ENCODE measurements at places on chromosomes 3 and 15.

- no peak for DNase-seq
Measured at GRCh38 chr3:14758297-14758696, 60.5 kb upstream of the FGD5 start.

- DNase-seq = no peak
Measured at GRCh38 chr3:20022954-20023622, 11.0 kb upstream of the PP2D1 start.

- no peak for DNase-seq
Measured at GRCh38 chr15:101470548-101471239, 18.8 kb downstream of the PCSK6 start.

DNA sequence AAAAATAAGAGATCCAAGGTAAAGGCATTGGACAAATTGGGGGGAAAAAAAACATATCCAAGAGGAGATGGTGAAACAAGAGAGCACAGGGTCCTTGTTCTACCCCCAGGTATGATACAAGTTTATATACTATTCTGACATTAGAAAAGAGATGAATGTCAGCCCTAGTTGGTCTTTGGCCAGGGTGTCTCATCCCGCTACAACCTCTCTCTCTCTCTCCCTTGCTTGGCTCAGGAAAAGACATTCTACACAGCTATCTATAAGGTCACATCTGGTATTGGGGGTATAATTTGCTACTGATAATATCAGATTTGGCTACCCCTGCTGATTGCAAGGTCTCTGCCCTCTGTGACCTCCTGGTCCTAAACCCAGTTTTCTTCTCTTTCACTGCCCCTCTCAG is 117.2 kb downstream of the GOLIM4 start:
- DNase-seq = no peak

DNA sequence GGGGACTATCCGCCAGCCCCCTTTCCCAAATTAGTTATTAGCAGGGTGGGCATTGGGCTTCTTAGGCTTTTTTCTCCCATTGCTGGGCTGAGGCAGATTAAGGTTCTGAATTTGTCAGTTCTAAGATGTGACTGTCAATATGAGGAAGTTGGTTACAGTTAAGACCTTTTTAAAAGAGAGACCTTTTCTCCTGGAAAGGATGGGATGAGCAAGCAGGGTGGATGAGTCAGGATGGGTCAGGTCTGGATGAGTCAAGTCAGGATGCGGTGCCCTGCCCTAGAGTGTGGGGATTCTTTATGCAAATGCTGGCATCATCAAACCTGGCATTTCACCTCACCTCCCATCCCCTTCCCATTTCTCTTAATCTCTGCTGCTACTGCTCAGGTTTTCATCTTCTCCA is 1.9 kb downstream of the AEN start:
- DNase-seq = peak; percentile 23

DNA sequence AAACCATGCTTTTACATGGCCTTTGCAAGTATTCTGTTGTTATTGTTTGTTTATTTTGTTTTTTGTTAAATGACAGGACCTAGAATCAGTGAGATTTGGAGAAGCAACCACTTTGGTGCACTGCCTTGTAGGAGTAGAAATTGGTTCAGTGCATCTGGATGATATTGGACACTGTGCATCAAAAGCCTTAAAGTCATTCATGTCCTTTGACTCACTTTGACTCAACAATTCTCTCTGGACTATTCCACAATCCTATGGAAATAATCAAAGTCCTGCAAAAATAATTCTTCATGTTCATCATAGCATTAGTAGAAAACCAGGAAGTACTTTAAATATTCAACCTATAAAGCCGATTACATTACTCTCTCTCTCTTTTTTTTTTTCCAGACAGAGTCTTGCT is 224.8 kb downstream of the ABHD5 start:
- no peak for DNase-seq

DNA sequence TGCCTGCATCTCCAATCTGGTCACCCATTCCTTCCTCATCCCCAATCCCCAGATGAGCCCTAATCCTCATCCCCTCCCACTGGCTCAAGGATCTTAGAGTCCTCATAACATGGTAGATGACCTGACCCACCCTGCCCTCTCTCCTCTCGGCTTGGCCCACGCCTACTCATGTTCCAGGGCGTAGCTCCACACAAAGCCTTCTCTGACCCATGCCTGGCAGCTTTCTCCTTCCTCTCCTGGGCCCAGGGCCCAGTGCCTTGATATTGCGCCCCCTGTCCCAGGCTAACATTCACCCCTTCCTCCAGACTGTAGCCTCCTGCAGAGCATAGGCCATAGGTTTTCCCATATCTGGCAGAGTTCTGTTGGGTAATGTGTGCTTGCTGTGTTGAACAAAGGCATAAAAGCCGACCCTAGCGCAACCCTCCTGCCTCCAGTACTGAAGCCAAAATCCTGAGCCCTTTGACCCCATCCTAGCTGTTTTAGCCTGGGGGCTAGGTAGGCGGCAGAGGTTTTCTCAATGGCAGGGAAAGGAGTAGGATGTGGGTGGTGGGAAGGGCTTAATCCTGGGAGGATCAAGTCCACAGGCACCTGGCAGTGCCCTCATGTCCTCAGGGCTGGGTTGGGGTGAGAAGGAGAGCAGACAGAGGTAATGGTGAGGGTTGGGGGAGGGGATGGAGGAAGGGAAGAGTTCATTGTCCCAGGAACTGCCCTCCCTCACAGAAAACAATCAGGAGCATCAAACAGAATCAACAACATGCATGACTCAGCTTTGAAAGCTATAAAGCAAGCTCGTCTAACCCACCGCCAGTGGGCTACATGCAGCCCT is 35.5 kb downstream of the MESD start:
- no peak for DNase-seq

DNA sequence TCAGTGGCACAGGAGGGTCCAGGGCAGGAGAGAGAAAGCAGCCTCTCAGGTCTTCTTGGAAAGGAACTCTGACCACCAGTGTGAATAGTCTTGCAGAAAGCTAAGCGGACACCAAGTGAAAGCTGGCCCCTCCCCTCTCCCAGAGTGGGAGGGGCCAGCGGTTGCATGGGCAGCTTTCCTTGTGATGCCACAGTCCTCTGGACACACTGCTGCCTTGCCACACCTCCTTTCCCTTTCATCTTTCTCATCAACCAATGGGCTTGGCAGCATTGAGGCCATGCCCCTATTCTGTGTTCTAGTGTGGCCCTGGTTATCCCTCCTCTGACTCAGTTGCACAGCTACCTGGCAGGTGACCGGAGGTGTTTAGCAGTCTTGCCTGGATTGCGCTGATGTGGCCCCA is 49.7 kb upstream of the GOLGA6B start:
- no peak for DNase-seq

DNA sequence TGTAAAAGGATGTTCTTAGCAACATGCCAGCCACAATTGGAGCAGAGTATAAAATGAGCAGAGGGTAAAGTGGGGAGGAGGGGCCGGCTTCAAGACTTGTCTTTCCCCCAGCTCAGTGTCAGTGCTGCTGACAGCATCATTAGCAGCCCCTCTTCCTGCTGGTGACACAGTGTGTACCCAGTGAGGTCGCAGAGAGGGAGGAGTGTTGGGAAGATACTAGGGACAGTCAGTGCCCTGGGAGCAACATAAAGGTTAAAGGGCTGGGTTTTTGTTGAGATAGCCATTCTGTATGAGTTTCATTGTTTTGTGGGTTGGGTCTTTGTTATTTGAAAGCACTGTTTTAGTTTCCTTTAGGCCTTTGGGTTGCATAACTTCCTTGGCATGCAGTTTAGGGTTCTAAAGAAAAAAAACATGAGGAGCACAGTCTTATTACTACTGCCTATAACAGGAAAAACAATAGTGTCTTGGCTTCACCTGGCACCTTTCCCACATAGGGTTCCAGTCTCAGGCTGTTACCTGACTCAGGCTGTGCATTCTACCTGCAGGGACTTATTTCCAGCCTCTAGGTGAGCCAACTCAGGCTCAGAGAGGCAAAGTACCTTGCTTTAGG is 94.1 kb upstream of the SKOR1 start:
- no peak for DNase-seq

DNA sequence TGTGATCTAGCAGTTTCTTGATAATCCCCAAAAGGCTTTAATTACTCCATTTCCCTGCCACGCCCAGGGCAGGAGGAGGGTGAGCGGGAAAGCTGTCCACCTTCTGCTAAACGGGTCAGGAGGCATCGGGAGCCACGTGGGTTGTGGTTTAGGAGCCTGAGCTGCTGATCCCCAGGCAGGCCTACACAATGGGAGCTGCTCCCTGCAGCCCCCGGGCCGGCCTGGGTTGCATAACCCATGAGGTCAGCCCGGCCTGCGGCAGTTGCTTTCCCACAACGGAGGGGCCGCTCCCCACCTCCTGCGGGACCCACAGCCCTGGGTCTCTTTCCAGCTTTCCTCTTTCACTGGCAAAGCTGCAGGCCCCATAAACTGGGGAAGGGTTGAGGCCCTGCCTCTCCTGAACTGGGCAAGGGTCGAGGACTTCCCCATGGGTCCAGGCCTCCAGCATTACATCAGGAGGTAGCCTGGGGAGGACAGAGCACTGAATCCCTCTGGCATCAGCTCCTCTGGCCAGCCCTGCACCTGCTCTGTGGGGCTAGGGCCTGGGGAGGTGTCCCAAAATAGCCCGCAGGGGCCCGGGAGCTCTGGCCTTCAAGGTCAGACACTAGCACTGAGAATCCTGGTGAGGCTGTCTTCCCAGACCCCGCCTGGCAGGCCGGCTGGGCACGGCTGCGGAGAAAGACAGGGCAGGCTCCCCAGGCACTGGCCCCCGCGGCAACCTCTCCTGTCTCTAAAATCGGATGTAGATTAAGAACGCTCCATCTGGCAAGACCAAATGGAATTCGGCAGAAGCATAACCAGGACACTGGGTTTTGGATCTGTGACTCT is 47.3 kb downstream of the ZDHHC19 start:
- DNase-seq = no peak

- DNase-seq = no peak
Measured at GRCh38 chr3:127816783-127817405, 5.4 kb downstream of the MGLL start.

- no peak for DNase-seq
Measured at GRCh38 chr3:154182322-154182922, 61.2 kb downstream of the ARHGEF26 start.

DNA sequence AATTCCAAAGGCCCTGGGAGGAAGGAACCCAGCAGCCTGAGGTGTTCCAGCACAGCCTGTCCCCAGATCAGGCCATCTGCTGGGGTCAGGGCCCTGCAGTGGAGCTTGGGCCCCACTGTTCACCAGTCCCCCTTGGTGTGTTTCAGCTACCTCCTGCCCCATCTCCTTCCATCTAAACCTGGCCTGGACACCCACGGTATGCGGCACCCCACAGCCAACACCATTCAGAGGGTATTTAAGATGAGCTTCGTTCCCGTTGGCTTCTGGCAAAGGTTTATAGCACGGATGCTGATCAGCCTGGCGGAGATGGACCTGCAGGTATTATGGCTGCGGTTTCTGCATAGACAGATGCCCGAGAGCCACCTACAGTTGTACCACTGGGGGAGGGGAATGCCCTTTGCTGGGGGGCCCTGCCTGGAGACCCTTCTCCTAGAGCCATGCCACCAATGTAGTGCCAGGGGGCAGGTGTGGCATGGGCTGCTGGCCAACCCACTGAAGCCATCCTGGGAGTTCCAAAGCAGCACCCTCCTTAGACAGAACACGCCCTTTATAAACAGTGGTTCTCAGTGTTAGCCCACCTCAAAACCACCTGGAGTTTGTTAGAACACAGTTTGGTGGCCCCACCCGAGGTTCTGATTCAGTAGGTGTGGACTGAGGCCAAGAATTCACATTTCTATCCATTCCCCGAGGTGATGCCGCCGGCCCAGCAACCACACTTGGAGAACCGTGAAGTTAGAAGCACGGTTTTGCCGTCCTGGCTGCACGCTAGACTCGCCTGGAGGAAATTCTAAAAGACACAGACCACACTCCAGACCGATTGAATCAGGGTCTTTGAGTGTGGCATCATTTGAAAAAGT is 126.9 kb downstream of the LRRK1 start:
- no peak for DNase-seq

- no peak for DNase-seq
Measured at GRCh38 chr15:35089551-35089950, 4.5 kb upstream of the NANOGP8 start.

DNA sequence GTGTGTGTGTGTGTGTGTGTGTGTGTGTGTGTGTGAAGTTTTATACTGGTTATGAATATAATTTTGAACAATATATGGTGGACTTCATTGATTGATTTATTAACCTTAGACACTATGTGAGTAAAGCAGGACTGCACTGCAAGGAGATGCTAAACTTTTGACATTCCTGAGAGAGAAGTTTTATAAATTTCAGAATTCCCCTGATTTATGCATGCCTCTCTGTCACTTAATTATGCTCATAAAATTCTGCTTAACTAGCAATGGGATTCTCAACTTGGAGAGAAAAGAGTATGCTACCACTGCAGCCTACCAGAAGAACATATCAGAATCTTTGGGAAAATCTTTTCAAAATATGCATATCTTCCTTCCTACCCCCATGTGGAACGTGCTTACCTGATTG is 144.6 kb downstream of the B3GALNT1 start:
- DNase-seq = no peak

- no peak for DNase-seq
Measured at GRCh38 chr3:85474241-85474640, 515.5 kb downstream of the CADM2 start.

DNA sequence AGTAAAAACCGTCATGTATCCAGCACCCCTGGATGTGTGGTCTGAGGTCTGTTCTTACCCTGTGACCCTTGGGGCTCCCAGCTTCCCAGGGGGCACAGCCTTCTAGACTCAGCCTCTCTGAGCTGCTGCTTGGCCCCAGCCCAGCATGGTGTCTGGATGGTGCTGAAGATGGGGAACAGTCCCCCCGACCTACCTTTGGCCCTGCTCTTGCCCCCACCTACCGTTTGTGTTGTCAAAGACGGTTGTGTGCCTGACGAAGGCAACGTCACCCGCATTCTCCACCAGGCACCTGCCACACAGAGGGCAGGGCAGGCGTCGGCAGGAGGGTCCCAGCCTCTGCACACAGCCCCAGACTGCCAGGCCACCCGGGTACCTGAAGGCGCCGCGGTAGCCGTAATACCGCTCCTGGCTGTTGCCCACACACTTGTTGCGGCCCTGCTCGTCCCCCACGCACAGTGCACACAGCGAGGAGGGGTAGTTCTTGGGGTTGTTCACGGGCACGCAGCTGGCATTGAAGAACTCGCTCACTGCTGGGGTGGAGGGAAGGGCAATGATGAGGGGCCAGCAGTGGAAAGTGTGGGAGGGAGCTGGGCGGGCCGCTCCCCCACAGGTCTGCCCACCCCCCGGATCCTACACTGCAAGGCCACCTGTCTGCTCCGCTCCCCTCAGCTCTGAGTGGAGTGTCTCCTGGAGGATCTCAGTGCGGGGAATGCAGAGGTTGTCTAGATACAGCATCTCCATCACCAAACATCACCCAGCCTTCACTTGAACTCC is 21.0 kb downstream of the MELTF start:
- DNase-seq = no peak

DNA sequence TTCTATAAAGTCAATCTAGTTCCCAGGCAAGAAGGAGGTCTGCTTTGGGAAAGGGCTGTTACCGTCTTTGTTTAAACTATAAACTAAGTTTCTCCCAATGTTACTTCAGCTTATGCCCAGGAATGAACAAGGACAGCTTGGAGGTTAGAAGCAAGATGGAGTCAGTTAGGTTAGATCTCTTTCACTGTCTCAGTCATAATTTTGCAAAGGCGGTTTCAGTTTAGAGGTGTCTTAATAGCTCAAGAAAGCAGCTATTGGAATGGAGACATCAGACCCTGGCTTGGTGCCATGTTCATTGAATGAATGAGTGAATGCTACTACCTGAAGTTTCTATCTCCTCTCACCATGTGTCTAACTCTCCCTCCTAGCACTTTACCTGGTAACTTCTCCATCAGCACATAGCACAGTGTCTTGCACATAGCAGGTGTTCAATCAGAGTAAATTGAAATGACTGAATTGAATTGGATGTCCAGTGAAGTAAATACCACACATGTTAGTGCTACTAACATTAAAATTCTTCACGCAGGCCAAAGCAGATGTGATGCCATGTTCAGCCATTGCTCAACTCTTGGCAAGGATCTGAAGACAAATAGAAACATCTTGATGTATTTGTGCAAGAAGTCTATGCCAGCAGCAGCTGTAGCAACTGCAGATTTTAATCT is 28.2 kb downstream of the CLEC3B start:
- DNase-seq = no peak

Data from CD4-positive, alpha-beta T cell treated with Interleukin-6 at 100 ng/mL for 8 hours (primary cell).